ENCODE measurements at places on chromosomes 16 and 17. TPM values are rescaled to one million over a fixed set of nuclear protein-coding genes. Genes with fewer than 3 reads are reported as not detected.

The SDK2 gene
- 0.52 TPM for total RNA-seq

The KCNAB3 gene
- not detected for total RNA-seq

The KRTAP4-3 gene
- total RNA-seq: not detected

The HSD17B1 gene
- 0.30 TPM for total RNA-seq

DNA sequence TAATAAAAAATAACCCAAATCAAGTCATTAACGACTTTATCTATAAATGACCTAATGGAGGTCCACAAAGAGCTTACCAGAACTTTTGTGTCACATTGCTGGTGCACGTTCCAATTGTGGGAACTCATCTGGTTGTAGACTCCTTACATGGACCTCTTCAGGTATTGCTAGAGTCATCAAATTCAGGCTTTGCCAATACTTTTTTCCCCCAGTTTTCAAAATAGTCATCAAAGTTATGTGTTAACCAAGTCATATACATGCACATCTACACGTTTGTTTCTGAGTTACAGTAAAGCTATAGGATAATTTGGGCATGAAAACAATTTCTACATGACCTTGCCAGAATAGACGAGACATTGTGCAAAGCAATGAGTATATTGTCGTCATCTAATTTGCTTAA, 76.2 kb upstream of the ADAMTS18 start:
- DNase-seq: no peak

GRCh38 chr17:39325528-39326240, 75.7 kb downstream of the FBXL20 start:
- no peak for DNase-seq

- peak; percentile 26 for DNase-seq
These were observed 24.4 kb upstream of the ST6GALNAC1 start for GRCh38 chr17:76667786-76668453.

The CCL2 gene
- 148 TPM for total RNA-seq

The ARL16 gene
- 21.7 TPM for total RNA-seq

- DNase-seq: no peak
These were observed 317.2 kb upstream of the ZFHX3 start for GRCh38 chr16:73365016-73365551.

The NKD1 gene
- total RNA-seq: not detected

- peak; percentile 69 for DNase-seq
These were observed 22.3 kb upstream of the N4BP1 start for GRCh38 chr16:48632137-48632774.
